ENCODE measurements at places on chromosomes 5 and 9.

DNA sequence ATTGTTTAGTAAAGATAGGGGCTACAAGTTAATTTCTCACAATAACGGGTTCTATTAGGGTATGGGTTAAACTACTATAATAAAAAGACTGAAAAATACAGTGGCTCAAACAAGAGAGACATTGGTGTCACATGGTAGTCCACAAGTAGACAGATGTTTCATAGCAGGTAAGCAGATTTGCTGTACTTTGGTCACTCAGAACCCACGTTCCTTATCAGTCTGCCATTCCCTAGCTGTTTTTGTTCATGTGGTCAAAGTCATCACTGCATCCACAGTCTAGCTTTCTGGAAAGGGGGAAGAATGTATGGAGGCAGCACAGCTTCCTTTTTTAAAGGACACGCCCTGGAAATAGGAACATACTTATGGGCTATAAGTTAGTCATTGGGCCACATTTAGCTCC is 73.0 kb downstream of the SLC12A2 start:
- no peak for DNase-seq

- no peak for DNase-seq
Measured at GRCh38 chr5:120162321-120162720, 301.8 kb upstream of the PRR16 start.

GRCh38 chr9:135290086-135290485 is 189.5 kb upstream of the PPP1R26 start:
- DNase-seq: no peak

DNA sequence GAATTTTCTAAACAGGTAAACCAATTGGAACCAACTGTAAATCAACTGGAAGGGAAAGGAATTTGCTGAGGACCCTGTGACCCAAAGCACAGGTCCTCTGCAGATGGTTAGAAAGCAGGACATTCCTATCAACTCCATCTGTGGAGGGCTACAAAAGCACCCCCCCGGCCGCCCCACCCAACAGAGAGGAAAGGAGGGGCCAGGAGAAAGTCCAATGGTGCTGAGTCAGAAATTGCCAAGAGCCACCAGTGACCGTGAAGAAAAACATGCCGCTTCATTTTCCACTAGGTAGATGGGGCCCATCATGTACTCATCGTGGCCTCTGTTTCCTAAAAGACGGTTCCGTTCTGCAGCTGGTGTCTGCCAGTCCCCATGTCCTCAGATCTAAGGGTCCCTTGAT is 66.3 kb downstream of the RAPGEF1 start:
- DNase-seq: no peak

DNA sequence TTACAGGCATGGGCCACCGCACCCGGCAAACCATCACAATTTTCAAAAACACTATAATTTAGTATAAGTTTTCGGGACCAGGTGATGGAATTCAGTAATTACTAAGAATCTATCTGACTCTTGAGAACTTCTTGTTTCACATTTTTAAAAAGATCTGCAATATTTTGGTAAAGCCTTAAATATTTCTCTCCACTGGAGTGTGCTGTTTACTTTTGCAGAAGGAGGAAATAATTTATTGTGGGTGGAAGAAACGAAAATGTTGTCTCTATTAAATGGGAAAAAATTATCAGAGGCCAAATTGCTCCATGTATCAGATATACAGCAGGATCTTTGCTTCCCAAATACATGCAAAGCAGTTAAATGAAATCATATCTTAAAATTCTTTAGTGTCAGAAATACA is 566.8 kb upstream of the CYLC2 start:
- DNase-seq: no peak

- no peak for DNase-seq
Measured at GRCh38 chr9:69028754-69029153, 6.8 kb upstream of the FXN start.

- DNase-seq: no peak
Measured at GRCh38 chr5:39176759-39177630, 42.4 kb downstream of the FYB1 start.

GRCh38 chr9:93307468-93308157 is 123.7 kb downstream of the WNK2 start:
- DNase-seq: no peak

DNA sequence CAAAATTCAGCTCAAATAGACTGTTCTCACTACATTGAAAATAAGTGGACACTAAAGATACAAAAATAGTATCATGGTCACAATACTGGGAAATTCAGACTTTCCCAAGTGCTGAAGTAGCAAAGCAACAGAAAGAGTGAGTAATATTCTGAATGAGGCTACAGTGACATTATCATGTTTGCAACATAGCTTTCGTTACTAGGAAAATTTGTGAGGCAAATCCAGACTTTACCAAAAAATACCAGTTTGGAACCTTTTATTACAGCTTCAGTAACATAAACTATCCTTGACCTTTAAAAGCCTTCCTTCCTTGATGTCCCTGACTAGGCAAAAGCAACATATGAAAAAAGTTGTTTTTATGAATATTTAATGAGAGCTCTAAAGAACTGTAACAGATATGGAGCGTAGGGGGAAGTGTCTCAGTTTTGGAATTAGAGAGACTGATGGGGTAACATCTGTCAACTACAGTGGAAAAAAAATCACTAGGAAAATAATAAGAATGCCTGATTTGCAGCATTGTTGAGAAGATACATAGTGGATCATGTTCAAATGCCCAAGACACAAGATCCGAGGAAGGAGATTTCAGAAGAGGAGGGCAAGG is 312.9 kb downstream of the ADGRV1 start:
- no peak for DNase-seq

Measured in stimulated activated CD8-positive, alpha-beta memory T cell treated with anti-CD3 and anti-CD28 coated beads, Interleukin-15, amount 100 ng/mL, for 24 hours (primary cell).